ENCODE measurements at places on chromosomes 13 and 19.

DNA sequence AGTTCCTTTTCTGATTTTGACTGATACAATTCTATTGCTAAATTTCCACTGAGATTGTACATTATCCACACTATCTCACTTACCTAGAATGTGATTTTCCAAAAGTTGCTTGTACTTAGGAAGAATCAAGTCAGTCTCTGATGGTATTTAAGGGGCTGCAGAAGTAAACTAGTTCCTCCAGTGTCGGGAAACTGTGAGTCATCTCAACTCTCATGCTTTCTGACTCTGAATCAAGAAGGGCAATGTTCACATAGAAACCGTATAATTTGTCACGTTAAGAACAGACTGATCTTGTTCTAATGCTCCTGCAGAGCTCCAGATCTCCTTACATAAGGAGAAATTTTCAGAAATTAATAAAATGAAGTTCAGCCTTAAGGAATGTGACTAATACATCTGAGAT, 369.3 kb downstream of the KLF5 start:
- DNase-seq, result no peak

- no peak for DNase-seq
Measured at GRCh38 chr13:38328699-38329098, 21.0 kb upstream of the UFM1 start.

- DNase-seq, result no peak
Measured at GRCh38 chr19:15369594-15369891, 10.0 kb downstream of the AKAP8 start.

- no peak for DNase-seq
Measured at GRCh38 chr19:38710928-38711725, 33.1 kb downstream of the CAPN12 start.

DNA sequence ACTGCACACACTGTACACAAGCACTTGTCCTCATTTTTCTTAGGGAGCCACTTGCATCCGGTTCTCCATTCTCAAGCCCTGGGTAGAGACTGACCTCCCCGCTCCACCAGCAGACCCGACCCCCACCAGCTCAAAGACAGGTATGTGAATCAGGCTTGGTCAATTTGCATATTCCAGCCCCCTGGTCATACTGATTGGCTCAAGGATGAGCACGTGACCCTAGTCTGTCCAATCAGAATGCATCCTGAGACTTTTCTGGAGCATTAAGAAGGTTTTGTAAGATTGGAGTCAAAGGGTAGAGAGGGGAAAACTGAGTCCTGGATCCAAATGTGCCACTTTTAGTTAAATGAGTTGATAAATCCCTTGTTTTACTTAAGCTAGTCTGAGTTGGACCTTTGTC, 34.1 kb downstream of the NOTCH3 start:
- DNase-seq, result no peak

DNA sequence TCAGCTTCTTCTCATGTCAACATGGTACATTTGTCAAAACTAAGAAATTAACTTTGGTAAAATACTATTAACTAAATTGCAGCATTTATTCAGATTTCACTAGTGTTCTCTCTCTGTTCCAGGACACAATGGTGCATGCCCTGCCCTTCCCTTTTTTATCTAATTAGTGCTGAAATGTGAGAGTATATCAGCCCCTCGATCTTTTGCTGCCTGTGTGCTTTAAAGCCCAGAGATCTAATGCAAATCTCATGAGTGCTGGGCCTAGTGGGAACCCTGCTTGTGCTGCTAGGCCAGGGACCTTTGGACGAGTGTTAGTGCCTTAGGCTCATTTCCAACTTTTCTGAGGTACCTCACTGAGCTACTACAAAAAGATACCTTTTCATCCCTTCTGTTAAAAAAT, 221.1 kb upstream of the EDNRB start:
- no peak for DNase-seq

- no peak for DNase-seq
Measured at GRCh38 chr13:52744842-52745375, 5.3 kb upstream of the CNMD start.

- no peak for DNase-seq
Measured at GRCh38 chr13:58134012-58134411, 502.5 kb downstream of the PCDH17 start.

DNA sequence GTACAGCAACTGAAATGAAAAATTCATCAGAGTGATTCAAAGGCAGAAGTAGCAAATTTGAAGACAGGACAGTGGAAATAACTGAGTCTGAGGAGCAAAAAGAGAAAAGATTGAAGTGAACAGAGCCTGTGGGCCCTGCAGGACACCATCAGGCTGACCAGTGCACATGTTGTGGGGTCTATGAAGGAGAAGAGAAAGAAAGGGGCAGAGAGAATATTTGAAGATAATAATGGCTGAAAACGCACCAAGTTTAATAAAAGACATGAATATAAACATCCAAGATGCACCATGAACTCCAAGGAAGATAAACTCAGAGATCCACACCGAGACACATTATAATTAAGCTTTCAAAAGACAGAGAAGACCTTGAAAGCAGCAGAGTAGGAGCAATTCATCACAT, 15.4 kb downstream of the ATP4B start:
- no peak for DNase-seq

DNA sequence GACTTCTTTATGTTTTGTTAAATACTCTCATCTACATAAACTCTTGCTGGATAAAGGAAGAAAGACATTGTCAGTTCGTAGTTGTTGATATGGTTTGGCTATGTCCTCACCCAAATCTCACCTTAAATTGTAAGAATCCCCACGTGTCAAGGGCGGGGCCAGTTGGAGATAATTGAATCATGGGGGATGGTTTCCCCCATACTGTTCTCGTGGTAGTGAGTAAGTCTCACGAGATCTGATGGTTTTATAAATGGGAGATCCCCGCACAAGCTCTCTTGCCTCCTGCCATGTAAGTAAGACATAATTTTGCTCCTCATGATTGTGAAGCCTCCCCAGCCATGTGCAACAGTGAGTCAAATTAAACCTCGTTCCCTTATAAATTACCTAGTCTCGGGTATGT, 3.6 kb downstream of the ADGRE1 start:
- DNase-seq, result no peak

- DNase-seq, result peak; percentile 90
Measured at GRCh38 chr19:2269244-2270156, 12.5 kb downstream of the PEAK3 start.

DNA sequence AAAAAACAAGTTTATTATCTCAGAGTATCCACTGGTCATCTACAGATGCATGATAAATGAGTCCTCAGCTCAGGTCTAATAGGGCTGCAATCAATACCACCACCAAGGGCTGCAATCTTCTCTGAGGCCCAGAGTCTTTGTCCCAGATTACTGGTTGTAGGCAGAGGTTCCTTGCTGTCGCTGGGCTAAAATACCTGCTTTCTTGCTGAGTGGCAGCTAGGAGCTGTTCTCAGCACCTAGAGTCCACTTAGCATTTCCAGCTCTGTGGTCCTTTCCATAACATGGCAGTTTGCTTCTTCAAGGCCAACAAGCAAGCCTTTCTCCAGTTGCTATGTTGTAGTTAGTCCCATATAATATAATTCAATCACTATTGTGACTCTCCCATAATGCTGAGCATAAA, 351.3 kb downstream of the SLITRK1 start:
- DNase-seq, result no peak

DNA sequence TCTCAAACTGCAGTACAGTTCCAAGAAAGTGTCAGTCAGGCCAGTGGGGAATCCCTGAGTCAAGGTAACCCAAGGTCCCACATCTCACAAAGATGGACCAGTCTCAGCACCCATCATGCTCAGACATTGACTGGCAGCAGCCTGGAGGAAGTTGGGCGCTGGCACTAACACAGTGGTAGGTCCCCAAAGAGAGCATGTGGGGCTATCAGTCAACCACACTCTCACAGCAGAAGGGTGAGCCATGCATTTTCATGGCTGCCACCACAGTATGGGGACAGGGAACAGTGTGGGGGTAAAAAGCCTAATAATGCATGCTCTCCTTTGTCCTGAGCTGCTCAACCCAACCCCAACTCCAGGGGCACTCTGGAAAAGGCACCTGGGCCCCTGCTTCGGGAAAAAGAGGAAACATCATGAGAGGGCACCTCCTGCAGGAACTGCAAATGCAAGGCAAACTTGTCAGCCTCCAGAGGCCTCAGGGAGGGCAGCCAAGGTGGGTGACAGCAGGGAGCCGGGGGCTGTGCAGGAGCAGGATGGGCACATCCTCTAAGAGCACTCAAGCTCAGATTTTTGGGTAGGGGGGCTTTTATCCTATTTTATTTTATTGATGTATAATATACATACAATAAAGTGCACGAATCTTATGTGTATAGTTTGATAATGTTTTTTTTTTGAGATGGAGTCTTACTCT, 9.5 kb upstream of the PLEKHF1 start:
- DNase-seq, result no peak

GRCh38 chr13:31224963-31225559, 25.3 kb downstream of the B3GLCT start:
- DNase-seq, result no peak

DNA sequence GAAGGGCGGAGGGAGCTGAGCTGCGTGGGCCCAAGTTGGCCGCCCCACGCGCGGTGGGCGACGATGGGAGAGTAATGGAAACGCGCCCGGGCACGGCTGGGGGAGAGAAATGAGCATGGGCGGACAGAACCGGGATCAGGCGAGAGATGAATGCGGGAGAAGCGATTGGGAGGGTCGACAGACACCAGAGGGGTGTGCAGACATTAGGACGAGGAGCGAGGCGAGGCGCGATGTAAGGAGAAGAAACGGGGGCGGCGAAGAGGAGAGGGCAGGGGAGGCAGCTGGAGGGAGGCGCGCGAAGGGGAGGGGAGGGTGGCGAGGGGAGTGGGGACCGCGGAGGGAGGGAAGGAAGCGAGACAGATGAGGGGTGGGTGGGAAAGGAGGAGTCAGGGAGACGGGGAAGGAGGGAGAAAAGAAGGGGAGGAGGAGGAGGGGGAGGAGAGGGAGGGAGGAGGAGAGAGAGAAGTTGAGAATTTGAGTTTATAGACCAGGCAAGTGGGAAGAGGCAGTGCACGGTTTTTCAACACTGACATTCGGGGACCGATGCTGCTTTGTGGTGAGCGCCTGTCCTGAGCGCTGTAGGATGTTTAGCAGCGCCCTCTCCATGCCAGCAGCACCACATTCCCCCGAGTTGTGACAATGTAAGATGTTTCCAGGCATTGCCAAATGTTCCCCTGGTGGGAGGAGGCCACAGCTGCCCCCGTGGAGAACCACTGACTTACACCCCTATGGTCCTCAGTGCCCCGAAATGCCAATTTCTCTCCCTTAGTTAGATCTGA, at the start of gene SHISA7:
SHISA7 (minus strand) TSS at position 256 of the 779 bp plus-strand sequence. CDS start 437 bp downstream, outside the sequence.
- peak; percentile 58 for DNase-seq

DNA sequence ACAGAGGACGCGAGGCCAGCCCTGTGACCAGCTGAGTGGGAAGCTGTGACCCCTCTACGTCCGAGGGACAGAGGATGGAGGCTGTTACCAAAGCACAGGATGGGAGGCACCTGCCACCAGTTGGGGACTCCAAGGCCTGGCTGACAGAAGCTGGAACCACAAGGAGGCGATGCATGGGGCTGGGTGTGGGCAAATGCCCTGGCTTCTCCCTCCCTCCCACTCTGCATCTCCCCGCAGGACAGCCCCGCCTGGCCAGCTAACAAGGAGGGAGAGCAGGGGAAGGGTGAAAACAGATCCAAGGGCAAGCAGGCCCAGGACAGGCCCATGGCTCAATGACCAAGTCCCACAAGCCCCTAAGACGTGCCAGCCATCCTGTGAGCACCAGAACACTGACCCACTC, 28.6 kb downstream of the AKT2 start:
- no peak for DNase-seq

Measured in NCI-H146 (cell line).